ENCODE measurements at places on chromosomes 7 and 10.

DNA sequence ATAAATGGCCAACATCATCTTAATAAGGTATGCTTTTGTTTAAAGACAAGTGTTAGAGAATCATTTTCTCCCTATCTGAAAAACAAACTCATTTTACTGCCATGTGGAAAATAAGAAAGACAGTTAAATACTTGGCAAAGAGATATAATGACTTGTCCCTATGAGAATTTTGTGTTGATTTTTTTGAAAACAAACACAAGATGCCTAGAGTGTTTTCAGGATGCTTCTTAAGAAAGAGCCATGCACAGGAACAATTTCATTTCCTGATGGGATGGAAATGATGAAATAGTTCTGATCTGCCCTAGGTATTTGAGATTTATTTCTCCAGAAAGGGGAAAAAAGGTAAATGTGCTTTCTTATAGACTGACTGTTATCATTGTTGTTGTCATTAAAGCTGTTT, 237.5 kb upstream of the GNAI1 start:
- DNase-seq: no peak

DNA sequence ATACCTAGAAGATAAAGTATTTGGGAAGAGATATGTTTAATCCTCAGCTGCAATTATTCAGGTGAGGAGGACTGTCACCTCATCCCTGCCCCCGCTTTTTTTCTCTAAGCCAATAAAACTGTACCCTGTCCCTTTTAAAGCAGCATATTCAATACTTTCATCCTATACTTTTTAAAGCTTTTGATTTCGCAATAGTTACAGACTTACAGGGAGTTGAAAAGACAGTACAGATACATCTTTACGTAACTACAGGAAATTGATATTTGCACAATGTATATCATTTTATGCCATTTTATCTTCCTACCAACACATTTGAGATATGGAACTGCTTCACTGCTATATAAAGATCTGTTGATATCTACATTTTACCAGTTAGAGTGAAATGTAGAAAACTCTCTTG, 47.6 kb downstream of the STK17A start:
- no peak for DNase-seq

DNA sequence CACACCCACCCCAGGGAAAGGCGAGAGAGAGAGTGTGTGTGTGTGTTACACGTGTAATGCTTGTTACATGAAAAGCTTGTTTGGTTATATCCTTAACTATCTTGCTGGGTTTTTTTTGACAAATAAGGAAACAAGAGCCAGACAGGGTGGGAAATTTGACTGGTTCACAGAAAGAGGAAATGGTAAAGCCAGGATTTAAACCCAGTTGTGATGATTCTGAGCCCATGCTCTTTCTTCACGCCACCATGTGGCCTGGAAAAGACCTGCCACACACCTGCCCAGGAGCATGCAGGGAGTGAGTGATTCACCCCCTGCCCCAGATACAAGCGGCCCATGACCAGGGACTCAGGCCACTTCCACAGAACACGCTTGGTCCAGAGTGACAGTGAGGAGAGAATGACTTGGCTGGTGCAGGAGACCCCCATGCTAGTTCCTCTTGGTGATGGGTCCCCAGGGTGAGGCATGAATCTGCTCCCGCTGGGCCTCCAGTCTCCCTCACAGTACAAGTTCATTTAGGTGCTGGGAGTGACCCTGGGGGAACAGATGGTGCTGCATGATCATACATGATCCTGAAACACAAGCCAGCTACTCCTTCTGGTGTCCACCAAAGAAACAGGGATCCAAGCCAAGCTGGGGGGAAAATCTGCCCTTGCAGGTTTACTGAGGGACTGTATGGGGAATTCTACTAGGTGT, 21.0 kb upstream of the EIF5AL1 start:
- DNase-seq: no peak

- no peak for DNase-seq
Measured at GRCh38 chr10:123402656-123403055, 248.5 kb downstream of the BUB3 start.

- DNase-seq: no peak
Measured at GRCh38 chr7:33336820-33337219, 207.5 kb downstream of the BBS9 start.

DNA sequence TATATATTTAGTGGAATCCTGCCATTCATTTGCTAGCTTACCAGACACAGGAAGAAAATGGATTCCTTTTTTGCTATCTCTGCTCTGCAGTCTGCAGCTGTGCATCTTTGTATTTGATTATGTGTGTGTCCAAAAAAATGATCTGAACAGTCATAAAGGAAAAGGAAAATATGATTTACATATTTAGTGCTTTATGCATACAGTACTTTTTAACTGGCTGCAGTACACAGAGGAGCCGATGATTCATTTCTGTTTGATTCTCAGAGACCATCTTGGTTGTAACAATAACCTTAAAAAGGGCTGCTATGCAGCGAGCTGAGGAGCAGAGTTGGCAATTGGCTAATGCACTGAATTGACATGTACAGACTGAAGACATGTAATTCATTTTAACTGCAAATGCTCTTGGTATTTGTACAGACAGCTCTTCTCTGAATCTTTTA, 151.3 kb upstream of the FZD1 start:
- peak; percentile 77 for DNase-seq

DNA sequence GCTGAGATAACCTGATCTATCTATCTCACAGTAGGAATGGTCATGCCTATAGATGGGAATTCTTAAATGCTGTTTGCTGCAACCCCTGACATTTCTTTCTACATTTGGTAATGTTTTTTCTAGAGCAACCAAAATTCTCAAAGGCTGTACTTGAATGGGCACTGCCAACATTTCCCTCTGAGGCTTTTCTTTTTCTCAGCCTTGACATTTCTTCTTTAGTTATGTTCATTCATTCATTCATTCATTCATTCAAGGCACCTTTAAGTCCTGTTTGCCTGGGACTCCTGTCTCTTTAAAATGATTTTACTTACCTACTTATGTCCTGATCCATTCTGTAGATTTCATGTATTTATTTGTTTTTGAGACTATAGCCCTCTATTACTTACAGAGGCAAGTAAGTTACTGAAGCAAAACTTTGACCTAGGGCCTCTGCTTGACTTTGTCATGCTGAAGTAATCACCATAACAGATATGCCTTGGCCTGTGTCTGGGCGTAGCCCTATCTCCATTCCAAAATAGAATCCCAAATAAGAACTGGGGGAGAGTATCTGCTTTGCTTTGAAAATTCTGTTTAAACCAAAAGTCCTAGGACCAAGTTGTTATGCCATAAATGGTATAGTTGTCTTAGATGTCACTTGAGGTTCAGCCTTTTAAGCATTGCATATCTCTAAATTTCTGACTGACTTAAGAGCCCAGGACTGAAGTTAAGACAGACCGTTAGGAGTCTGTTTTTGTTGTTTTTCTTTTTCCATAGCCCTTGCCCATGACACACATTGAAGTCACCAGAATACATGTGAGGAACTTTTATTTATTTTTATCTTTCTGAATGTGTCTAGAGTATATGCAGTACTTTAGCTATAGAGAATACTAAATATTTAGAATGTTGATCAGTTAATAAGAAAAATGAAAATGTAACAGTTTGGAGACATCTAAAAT, 59.2 kb downstream of the AKAP9 start:
- DNase-seq: no peak

DNA sequence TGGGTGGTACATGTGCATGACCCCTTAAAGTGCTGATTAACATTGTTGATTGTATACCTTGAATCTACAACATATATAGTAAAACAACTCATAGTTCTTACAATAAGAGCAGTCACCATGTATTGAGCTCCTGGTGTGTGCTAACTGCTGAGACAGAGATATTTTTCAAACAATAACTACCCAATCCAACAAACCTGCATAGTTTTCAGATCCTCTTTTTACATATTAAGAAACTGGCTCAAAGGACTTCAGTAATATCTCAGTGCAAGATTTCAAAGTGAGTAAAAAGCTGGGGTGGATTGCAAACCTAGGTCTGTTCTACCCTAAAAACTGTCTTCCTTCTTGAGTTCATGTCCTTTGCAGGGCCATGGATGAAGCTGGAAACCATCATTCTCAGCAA, 272.2 kb downstream of the SNX13 start:
- DNase-seq: no peak

- DNase-seq: no peak
Measured at GRCh38 chr7:1026721-1027161, 17.6 kb upstream of the GPR146 start.

DNA sequence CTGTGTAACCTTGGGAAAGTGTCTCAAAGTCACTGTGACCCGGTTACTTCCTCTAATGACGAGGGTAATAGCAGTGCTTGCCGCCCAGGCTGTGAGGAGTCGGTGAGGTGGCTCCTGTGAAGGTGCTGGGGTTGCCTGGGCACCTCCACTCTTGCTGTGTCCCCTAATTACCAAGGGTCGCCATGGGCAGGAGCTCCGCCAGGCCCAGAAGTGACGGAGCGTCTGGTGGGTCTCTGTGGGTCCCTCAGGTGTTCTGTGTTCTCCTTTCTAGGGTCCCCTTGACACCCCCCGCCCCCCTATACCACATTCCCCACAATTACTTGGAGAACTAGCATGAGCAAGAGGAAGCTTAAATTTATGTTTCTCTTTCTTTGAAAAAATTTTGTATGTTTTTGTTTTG, 161.5 kb downstream of the WDR37 start:
- DNase-seq: no peak

DNA sequence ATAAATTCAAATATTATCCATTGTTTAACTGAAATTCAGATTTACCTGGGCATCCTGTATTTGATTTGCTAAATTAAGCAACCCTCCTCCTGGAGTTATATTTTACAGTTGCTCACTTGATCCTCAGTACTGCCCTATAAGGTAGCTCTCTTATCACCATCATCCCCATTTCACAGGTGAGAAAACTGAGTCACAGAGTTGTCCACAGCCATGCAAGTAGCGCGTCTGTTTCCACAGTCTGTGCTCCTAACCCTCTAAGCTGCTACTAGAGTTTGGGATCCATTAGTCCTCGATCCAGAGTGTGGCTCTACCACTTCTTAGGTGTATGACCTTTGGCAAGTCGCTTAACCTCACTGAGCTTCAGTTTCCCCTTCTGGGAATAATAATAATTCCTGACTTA, 34.9 kb upstream of the KDM7A start:
- no peak for DNase-seq

GRCh38 chr10:67793313-67793712, 44.7 kb downstream of the DNAJC12 start:
- DNase-seq: no peak

GRCh38 chr10:102327002-102327401, 68.5 kb upstream of the NFKB2 start:
- no peak for DNase-seq

DNA sequence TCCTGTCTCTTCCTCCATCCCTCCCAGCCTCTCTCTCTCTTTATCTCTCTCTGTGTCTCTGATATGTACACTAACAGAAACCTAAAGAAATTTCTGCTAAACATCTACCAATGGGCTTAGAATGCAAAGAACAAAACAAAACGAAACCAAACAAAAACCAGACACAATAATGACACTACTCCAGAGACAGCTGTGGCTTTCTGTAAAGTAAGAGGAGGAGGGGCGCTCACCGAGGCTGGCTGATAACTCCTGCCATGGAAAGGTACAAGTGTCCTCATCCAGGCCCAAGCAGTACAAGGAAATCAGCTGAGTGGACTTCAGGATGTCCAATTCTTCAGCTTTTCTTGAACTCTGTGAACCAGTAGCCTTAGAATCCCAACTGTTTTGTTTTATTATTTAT, 70.4 kb upstream of the FZD8 start:
- DNase-seq: no peak

DNA sequence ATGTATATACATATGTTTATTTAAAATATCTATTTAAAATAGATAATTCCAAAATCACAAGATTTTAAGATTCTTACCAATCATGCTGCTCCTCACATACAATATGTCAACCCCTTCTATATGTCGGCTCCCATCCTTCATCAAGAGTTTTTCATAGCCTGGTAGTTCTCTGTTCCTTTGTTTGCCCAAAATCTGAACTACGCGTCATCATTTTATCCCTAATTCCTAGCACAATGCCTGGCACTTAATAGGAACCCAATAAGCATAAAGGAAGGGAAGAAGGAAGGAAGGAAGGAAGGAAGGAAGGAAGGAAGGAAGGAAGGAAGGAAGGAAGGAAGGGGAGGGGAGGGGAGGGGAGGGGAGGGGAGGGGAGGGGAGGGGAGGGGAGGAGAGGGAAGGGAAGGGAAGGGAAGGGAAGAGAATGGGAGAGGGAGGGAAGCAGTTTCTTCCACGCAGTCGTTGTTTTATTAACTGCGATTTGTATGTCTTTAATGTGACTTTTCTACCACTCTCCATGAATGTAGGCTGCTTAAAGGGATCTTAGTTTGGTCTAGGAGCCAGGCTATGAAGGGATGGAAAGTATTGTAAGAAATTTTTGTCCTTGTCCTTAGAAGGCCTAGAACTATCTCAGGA, 83.3 kb upstream of the PCGF5 start:
- no peak for DNase-seq

- peak; percentile 59 for DNase-seq
Measured at GRCh38 chr10:96292971-96293920, 11.0 kb upstream of the DNTT start.

DNA sequence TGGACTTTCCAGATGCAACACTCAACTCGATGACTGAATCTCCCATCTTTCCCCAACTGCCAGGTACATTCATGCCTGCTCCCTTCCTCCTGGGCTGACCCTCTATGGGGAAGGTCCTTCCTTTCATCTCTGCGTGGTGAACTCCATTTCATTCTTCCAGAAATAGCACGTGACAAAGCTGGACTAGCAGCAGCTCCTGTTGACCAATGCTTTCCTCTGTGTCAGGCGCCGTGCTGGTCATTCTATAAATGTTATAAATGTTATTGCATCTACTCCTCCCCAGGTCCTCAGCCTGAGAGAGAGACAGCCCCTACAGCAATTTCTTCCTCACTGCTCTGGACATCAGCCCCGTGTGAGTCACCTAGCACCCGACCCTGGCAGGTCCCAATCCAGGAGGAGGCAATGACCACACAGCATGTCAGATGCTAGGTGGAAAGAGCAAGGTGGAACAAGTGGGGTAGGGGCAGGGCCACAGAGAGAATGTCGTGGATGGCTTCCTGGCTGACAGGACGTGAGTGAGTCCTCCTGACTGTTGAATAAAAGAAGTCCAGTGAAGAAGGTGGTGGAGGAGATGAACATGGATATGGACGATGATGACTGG, 178.1 kb downstream of the ADAM12 start:
- no peak for DNase-seq

GRCh38 chr7:128069373-128070364, 38.4 kb upstream of the LRRC4 start:
- no peak for DNase-seq

DNA sequence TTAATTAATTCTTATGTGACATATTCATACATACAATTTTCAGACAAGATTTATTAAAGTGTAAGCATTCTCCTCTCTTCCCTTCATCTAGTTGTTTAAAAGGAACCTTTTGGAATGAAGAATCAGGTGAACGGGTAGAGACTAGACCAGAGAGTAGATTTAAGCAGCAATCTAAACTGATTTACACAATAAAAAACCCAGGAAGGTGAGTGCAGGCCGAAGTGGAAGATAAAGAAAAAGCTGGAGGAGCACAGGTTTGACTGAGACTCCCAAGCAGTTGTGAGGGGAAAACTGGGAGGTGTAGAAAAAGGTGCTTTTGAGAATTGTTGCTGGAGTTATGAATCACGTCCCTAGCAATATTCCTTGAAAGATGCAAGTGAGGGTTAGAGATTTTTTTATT, 601.1 kb downstream of the SORCS1 start:
- no peak for DNase-seq
